ENCODE measurements at places on chromosomes 3 and 15.
A peak's percentile ranks its signal among the peaks of the same experiment; 100 is the strongest.

GRCh38 chr3:133531981-133532380 is 41.5 kb upstream of the CDV3 start:
- no peak for DNase-seq

DNA sequence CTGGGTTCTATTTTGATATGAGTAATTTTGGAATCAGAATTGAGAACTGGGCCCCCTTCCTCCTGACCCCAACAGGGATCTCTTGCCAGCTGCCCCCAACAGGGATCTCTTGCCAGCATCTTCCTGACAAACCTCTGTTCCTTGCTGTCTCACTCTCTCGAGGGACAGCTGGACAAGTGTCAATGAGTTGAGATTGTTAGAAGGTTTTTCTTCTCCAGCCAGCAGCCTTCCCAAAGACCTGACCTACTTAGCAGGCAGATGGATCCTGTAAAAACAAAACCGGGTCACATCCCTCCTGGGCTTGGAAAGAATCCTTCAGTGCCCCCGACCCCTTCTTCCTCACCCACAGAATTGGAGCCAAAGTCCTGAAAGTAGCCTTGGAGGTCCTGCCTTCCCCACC is 21.6 kb downstream of the LIMD1 start:
- no peak for DNase-seq

GRCh38 chr3:12553921-12554391 is 2.9 kb upstream of the MKRN2 start:
- DNase-seq: peak; percentile 60

- peak; percentile 84 for DNase-seq
Measured at GRCh38 chr15:90219421-90220141, 14.2 kb downstream of the CIB1 start.

DNA sequence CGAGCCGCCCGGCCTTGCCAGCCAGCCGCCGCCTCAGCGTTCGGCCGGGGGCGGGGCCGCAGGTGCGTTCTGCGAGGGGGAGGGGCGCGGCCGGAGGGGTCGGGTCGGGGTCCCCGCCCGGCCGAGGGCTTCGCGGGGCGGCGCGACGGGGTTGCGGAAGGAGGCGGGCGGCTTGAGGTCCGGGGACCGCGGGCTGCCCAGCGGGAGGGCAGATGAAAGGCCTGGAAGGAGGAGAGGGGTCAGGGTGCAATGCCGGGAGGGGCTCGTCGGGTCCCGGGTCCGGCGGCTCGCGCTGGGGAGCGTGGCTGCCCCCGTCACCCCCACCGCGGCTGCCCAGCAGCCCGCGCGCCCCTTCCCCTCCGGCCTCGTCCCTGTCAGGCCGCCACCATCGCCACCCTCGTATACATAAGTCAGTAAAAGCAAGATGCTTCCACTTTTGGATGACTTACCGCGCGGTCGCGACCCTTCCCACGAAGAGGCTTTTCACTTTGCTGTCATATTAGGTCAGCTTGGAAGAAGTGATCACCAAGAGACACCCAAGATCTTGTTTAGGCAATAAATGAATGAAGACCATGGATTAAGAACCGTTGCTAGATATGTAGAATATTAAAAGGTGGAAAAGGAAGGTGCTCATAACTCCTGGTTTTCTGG is 620 bp upstream of the ANP32A start:
- no peak for DNase-seq

DNA sequence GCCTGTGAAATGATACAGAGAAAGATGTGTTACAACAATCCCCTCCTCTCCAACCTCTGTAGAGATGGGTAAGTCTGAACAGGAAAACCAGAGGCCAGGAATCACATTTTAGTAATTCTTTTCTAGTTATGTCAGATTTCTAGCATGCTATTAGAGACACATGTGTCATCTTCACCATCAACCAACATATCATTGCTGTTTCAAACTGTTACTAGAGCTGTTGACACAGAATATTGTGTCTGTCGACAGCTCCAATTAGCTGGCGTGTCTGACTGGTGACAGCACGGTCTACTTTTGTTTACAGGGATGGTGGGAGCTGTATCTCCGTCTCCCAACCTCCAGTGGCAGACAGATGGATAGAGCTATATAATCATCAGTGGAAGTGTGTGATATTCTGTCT is 393.2 kb downstream of the SOX2 start:
- no peak for DNase-seq

GRCh38 chr3:129046732-129047552 is 13.6 kb upstream of the GP9 start:
- DNase-seq: no peak

DNA sequence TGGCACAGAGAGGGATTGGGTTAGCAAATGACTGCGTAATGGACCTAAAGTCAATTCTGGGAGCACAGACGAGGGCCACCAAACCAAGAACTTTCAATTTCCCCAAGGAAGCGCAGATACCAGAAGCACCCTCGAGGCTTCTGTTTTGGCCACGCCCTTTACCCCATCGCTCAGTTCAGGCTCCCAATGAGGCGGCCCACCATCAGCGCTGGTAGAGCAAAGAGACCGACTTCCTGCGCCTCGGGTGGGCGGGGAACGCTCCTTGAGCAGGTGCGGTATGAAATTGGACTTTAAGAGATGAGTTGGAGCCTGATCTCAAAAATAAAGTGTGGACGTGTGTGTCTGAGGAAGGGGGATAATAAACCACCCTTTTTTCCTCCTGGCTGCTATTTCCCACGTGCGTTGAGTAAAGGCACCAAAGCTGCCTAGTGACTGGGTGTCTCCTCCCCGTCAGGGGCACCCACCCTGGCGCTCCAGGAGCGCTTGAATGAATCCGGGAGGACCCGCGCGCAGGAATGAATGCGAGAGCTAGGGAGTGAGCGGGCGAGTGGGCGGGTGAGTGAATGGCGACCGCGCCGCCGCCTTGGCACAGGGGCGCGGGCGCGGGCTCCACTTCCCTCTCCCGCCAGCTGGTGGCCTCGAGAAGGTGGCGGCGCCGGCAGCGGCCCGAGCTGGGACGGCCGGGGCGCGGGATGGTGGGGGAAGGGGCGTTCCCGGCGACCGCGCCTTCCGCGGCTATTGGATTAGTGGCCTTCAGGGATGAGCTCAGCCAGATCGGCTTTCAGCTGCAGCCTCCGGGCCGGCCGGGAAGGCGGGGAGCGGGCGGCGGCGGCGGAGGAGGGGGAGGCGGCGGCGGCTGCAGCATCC is at the start of gene SPSB4:
TSS of gene SPSB4 (plus strand) at position 772 of the 867 bp plus-strand sequence. CDS start 14,758 bp downstream, outside the sequence.
- DNase-seq: peak; percentile 96

DNA sequence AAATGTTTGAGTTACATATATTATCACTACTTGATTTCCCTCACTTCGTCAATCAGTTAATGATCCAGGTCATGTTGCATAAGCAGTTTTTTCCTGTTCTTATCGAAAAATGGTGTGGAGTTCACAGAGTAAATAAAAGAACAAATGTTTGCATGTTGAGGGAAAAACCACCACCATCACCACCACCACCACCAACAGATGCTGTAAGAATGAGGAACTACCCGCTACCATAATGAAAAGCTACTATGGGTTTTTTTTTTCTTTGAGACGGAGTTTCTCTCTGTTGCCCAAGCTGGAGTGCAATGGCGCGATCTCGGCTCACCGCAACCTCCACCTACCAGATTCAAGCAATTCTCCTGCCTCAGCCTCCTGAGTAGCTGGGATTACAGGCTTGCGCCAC is 27.6 kb downstream of the RUBCN start:
- DNase-seq: no peak

DNA sequence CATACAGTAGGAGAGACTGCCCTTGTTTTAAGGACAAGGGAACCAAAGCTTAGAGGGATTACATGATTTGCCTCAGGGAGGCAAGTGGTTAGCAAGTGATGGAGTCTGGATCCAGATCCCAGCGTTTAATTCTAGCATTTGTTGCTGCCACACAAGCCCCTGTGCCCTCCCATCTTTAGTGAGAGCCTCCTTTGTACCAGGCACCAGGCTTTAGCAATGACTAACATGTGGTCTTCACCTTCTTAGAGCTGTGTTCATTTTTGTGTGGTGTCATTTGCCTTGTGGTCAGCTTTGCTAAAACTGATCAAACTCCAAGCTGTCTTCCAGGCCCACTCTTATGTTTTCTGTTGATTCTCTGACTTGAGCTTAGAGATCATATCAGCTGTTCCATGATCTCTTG is 290.5 kb downstream of the RPLP1 start:
- no peak for DNase-seq

DNA sequence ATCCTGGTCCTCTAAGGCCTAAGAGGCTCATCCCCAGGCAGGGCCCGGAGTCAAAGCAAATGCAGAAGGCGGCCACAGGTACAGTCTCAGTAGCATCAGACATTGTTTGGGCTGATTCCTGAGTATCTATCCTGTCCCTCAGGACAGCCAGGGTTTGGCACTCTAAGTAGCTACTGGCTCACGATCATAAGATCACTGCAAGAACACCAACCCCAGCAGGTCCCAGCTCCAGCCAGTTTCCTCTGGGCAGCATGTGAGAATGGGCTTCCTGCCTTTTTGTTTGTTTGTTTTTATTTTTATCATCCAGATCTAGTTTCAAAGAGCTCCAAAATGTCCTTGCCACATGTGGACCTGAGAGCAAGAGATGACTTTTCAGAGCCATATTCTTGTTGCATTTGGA is 32.7 kb downstream of the LRRFIP2 start:
- no peak for DNase-seq

DNA sequence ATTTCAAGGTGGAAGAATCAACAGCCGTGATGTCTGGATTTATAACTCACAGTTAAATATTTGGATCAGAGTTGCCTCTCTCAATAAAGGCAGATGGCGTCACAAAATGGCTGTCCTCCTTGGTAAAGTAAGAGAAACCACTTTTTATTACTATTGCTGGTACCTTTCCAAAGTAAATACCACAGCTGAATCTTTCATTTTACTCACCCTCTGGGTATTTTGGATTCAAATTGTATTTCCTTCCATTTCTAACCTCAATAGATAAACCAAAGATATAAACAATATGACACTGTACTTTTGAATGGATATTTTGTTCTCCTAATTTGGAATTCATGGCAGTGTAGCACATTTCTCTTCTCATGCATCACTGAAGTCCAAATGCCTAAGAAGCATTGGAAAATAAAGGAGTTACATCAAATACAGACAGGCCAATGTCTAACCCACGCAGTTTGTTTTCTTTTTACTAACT is 29.5 kb downstream of the KLHL24 start:
- DNase-seq: no peak

DNA sequence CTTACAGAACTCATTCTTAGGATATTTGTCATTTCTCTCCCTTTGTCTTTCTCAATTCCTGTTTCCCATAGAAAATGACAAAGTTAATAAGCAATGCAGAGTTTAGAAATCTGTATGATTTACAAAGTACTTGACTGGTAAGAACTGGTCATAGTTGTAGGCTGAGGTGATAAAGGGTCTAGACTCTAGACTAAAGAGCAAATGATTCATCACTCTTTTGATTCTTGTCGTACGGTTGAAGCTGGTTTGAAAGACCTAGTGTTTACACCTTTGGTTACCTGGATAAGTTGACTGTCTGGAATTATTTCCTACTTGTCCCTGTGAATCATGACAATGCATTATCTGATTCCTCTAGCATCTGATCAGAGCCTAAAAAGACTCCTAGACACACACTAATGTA is 58.9 kb upstream of the TP63 start:
- no peak for DNase-seq

GRCh38 chr3:66481071-66482017 is 19.5 kb downstream of the LRIG1 start:
- DNase-seq: no peak
